DND-41 (cell line): ENCODE measurements at places on chromosomes 12 and 14.

- DNase-seq: no peak
Measured at GRCh38 chr12:109308534-109309380, at the start of gene FOXN4. FOXN4 (minus strand) TSS chr12:109309284; CDS start chr12:109308321, 963 bp downstream.

GRCh38 chr14:71692496-71692895 lies 239.7 kb upstream of the RGS6 start:
- no peak for DNase-seq

DNA sequence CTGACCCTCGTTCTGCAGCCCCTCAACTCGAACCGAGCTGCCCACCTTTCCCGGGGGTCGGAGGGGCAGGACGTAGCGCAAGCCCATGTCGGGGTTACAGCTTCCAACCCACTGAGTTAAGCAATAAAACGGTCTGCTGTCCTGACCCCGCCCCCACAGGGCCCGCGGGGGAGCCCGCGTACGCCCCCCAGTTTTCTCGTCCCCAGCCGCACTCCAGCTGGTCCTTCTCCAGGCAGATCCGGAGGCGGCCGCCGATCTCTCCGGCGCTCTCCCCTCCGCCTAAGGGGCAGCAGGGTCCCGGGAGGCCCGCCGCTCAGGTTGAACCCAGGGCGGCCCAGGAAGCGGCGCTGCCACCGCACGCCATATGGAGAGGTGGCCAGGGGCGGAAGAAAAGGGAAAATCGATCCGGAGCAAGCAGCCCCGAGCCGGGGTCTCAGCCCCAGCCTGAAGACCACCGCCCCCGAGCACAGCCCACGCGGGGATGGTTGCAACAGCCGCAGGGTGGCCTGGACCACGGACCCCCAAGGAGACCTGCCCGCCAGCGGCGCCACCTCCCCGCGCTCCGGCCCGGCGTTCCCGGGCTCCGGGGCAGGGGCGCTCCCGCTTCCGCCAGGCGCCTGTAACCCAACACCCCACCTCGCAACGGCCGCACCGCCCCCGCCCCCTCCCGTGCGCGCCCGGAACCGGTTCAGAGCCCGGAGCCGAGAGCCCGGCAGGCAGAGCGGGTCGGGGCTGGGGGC lies 760 bp downstream of the ACTN1 start:
- peak; percentile 70 for DNase-seq

DNA sequence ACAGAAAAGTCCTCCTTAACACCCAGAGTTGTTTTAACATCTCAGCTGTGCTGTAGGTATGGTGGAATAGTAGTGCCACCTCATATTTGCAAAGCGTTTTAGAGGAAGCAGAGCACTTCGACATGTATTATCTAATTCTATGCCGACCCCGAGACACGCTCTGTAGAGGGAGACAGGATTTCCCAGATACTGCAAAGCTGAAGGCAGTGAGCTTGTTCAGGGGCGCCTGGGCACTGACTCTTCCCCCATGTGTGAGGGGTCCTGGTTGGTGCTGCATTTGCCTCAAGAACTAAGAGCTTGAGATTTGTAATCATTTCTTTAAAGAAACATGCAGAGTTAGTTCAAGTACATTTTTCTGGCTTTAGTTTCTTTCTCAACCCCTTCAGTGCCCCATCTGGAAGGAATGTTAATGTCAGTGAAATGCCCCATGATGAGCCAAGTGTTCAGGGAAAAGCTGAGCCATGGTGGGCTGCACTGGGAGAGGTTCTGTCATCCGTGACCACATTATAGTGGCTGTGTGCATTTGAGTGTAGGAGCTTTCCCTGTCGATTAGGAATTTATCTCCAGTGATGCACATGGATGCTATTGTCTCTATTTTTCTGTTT lies 66.3 kb downstream of the MBIP start:
- DNase-seq: no peak

DNA sequence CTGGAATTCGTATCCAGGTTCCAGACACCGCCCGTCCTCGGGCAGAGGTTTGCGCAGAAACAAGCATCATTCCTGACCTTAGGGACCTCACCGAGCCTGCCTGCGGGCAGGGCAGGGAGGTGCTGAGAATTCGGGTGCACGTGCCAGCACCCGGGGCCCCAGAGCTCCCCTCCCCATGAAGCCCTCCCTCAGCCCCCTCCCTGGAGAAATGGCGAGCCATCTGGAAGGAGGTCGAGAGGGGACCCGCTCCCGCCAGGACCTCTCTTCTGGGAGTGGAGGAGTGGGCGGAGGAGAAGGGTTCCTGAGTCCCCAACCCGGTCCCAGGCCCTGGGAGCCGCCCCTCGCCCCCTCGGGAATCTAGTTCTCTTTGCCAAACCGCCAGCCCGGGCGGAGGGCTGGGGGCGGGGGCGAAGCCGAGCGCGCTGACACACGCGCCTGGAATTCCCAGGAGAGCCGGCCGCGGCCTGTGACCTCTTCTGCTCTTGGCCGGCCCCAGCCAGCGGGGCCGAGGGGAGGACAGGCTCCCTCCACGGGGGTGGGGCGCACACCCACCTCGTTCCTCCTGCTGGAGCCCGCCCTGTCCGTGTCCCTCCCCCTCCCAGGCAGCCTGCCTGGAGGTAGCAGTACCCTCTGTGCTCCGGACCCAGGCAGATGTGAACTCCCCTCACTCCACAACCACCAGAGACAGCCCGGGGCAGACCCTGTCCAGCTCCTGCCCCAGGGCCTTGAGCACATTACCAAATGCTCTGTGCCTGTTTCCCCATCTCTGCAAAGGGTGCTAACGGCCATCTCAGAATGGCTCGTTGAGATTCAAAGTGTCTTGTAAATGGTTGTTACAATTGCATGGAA lies 23.0 kb upstream of the GPR132 start:
- no peak for DNase-seq

DNA sequence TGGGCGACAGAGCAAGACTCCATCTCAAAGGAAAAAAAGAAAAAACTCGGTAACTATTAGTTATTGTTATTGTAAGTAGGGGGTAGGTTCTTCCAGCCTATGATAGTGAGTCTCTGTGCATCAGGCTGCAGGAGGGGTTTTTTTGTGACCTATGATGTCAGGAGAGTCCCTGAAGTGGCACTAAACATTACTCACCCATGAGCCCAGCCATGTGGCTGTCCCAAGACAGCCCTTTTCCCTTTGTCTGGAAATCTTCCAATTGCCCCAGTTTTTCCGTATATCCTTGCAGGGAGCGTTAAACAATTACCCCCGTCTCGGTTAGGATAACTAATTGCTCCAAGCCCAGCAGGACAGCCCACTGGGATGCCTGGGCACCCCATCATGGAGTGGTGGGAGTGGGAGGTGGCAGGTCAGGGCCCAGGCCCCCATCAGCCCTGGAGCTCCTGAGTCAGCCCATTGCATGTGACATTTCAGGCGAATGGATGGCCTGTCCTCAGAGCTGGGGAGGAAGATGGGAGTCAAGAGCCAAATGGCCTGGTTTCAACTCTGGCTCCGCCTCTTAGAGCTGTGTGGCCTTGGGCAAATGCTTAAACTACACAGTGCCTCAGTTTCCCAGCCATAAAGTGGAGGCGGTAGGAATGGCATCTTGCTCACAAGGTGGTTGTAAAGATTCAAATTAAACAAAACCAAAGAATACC lies 16.4 kb downstream of the PHETA1 start:
- no peak for DNase-seq

- DNase-seq: peak; percentile 52
Measured at GRCh38 chr12:57836442-57837375, 9.8 kb downstream of the CTDSP2 start.

GRCh38 chr12:56392331-56392730 lies 29.7 kb upstream of the APOF start:
- no peak for DNase-seq

DNA sequence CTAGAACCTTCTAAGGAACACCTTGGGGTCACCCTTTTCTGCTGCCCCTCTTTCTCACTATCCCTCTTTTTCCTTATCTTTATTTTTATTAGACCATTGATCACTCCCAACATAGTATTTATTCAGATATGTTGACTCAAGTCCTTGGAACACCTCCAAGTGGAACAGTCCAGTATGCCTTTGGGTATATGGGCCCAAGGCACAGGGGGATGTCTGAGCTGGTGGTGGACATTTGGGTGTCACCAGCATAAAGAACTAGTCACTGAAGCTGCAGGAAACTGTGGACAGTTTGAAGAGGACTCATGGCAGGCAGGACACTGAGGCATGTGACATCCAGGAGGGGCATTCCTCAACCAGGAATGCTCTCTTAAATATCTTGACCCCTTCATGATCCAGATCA lies 105.6 kb downstream of the VEZT start:
- DNase-seq: no peak

DNA sequence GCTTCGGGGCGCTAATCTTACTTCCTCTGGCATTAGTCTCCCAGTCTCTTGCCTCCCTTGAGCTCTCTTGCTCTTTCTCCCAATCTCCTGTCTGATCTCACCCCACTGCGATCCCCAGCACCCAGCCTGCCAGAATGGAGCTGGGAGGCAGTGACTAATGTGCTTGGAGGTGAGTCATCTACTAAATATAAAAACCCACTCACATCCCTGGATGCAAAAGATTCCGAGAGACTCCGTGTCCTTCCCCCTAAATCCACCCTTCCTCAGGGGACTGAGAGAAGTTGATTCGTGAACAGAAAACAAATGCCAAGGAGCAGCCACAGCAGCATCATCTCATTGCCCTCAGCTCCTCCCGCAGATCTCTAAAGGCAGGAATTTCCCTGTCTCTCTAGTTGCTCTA lies 45.7 kb upstream of the KCNA5 start:
- DNase-seq: no peak

DNA sequence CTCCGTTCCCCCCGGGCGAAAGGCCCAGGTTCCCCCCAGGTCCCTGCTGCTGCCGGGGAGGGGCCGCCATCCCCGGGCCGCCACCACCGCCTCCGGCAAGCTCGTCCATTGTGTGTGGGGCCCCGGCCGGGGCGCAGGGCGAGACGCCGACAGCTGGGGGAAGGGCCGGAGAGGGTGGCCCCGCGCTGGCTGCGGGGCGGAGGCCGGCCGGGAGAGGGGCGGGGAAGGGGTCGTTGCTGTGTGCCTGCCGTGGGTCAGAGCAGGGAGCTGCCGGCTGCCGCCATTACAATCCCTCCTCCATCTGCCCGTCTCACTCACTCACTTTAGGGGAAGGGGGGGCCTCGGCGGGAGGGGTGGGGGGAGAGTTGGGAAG lies at the start of gene STRN3:
Gene STRN3, minus strand, starts transcription at position 303 of the 373 bp plus-strand sequence. Its CDS starts 194 bp downstream, at position 109.
- no peak for DNase-seq

DNA sequence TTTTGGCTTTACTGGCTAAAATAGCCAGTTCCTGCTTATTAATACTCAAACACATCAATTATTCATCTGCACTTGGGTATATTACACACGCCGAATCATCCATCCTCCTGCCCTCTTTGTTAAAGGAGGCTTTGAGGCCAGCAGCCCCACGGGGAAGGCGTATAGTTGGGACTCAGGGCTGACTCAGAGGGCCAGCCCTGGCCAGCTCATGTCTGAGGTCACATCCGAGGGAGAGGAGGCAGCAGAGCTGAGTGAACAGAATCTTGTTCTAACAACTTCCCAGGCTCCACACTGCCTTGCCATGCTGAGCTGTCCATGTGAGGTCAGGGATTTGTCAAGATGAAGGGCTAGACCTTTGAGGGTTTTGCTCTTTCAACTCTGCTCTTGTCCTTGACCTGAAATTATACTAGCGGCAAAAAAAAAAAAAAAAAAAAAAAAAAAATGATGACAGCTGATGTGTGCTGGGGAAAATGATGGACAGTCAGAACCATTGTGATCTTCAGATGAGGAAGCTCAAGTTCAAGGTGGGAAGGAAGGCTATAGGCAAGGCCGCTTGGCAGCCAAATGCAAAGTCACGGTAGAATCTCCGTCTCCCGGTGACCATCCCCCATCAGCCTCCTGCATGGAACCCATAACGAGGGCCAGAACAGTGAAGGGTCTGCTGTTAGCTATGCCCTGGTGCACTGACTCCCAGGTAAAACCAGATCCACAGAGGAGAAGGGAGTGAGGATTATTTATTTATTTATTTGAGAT lies 12.5 kb upstream of the MARK3 start:
- no peak for DNase-seq

- no peak for DNase-seq
Measured at GRCh38 chr14:54489731-54490444, 1.1 kb upstream of the GMFB start.

GRCh38 chr14:28876572-28876945 lies 110.0 kb downstream of the FOXG1 start:
- DNase-seq: no peak

GRCh38 chr12:129081755-129082250 lies 228.5 kb downstream of the GLT1D1 start:
- DNase-seq: no peak

GRCh38 chr12:130873825-130874224 lies 2.0 kb downstream of the RAN start:
- no peak for DNase-seq

DNA sequence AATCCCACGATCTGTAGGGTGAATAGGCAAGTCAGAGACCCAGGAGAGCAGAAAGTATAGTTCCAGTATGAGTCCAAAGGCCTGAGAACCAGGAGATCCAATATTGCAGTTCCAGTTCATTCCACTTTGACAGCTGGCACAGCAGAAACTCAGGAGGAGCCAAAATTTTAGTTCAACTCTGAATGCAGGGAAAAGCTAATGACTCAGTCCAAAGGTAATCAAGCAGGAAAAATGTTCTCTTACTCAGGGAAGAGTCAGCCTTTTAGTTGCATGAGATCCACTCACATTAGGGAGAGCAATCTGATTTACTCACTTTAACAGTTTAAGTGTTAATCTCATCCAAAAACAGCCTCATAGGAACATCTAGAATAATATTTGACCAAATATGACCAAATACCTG lies 130.2 kb upstream of the LRFN5 start:
- DNase-seq: no peak

DNA sequence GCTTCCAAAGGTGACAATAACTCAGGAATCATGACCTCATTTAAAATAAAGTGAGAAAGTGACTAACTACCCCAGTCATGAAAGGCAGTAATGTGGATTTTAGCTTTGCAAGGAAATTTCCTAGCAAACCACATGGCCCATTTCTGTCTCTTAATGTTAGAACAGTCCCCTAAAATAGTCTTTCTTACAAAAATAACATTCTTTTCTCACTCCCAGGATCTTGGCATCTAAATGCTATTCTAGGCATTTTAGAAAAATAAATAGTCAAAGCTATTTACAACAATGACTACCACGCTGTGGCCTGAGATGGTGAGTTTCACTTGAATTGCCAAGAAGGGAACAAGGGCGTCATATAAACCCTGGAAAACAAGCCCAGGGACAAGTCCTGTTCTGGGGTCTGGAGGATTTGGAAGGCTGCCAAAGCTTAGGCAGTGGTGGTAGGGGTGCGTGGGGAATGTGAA lies 101.2 kb upstream of the CCDC175 start:
- no peak for DNase-seq
